ENCODE measurements at places on chromosomes 16 and 17.
A peak's percentile ranks its signal among the peaks of the same experiment; 100 is the strongest.

GRCh38 chr16:50316848-50317630, 50.7 kb downstream of the ADCY7 start:
- no peak for DNase-seq

- DNase-seq = no peak
Measured at GRCh38 chr17:72700226-72700625, 392.3 kb downstream of the SLC39A11 start.

DNA sequence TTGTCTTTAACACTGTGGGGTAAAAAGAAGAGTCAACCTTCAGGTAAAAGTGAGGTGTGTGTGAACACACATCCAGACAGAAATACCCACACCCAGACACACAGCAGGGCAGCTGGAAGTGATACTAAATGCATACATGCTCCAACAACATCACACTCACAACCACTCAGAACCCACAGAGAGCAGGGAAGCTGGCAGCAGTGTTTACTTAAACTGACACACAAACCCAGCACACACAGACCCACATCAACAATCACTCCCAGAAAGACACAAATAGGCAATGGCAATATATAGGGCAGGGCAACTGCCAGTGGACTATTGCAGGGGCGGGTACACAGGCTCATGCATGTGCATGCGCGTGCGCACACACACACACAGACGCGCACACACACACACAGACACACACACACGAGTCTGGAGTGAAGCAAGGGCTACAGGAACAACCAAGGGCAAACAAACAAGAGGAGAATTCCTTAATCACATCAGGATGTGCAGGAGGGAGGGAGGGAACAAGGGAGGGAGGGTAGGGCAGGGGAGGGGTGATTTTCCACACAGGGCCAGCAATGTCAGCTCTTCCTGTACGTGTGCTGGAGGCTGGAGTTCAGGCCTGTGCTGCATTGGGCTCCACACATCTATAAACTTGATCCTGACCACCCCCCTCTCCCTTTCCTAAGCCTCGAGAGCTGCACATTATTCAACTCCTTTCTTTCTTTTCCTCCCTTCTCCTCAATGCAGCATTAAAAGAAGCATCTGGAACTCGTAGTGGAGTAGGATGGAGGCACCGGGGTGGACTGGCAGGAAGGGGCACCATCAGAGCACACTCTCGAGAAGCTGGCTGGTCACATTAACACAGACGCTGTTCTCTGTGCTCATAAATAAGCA, 30.1 kb downstream of the HIC1 start:
- DNase-seq = no peak

DNA sequence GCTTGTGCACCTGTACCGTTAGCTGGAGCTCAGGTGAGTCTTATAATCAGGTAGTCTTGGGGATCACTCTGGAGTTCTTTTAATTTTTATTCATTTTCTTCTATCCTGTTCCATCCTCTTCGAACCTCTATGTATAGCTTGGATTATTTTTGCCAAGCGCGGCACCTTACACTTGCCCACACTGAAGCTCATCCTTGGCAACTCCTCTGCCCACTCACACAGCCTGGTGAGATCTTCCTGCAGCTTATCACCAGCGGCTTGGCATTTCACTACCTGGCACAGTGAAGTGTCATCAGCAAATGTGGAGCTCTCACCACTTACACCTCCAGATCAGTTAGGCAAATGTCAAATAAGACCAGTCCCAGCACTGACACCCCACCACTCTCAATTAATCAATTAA, 116.7 kb downstream of the CACNG3 start:
- DNase-seq = no peak

- no peak for DNase-seq
Measured at GRCh38 chr17:45139533-45139920, 4.0 kb downstream of the ACBD4 start.

DNA sequence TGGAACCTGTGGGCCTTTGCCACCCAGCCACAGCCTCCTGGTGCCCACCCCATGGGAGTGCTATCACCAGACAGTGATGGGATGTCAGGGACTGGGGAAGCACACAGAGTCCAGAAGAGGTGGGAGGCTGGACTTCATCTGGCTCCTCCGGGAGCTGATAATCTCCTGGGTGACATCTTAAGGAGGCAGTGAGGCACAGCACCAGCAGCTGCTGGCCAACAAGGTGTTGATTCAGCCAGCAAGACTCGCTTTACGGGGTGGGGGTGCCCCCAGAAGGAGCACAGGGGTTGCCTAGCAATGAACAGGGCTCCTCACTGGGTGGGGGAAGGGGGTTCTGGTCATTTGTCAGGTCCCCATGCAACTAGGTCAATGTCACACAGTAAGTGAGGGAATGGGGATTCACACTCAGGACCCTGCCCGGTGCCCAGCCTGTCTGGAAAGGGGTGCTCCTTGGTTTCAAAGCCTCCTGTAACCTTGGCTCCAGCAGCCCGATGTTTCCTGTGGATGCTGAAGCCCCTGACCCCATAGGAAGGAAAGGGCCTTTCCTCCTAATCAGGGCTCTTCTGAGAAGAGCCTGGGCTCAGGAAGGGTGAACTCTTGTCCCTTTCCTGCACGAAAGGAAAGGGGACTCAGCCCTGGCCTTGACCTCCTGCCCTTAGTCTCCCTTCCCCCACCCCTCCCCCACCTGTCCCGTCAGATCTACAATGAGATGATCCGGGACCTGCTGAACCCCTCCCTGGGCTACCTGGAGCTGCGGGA, 17.7 kb downstream of the KIF19 start:
- DNase-seq = no peak

GRCh38 chr16:88527186-88527936, 42.8 kb upstream of the ZC3H18 start:
- DNase-seq = peak; percentile 41

DNA sequence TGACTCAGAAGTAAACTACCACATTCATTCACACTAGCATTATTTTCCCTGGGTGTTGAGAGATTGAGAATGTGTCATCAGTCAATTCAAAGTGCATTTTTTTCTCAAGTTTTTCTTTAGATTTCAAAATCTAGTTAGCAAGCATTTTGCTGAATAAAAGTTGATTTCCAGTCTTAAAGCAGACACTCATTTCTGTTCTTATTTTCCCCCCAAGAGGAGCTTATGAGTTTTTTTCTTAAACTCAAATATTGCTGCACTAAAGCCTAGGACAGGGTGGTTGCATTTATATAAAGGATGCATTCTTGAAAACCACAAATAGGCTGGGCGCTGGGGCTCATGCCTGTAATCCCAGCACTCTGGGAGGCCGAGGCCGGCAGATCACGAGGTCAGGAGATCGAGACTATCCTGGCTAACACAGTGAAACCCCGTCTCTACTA, 15.3 kb downstream of the CDH3 start:
- DNase-seq = no peak

DNA sequence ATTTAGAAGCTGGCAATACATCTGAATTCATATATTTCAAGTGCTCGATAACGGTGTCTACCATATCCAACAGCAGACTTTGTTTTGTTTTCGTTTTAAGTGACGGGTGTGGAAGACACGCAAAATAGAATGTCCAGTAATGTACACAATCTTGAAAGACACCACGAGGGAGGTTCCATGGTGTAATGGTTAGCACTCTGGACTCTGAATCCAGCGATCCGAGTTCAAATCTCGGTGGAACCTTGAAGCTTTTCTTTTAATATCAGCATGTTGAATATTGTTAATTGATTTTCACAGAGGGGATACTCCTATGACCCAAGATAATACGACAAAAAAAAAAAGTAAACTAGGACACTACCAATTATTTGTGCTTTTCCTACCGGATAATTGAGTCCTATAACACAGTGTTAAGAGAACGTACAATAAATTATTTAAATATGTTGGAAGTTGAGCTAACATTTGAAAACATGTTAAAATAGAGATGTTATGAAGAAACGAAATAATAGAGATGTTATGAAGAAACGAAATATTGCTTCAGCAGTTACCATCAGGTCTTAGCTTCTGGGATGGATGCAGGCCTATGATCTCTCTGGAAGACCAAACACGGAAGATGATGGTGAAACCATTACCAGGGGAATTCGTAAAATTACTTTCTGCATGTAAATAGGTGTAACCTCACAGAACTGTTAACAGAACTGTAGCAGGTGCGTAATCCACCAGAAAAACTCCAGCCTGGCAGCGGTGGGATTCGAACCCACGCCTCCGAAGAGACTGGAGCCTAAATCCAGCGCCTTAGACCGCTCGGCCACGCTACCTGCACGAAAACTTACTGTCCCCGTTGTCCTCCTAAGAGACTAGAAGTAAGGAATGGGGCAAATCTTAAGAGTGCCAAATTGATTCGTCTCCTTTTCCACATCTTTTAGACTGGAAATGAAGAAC, 1.5 kb upstream of the ALOXE3 start:
- DNase-seq = peak; percentile 54

- DNase-seq = no peak
Measured at GRCh38 chr17:57284984-57285646, 28.8 kb downstream of the MSI2 start.

GRCh38 chr17:49439673-49440571, 25.2 kb upstream of the PHB1 start:
- DNase-seq = no peak

DNA sequence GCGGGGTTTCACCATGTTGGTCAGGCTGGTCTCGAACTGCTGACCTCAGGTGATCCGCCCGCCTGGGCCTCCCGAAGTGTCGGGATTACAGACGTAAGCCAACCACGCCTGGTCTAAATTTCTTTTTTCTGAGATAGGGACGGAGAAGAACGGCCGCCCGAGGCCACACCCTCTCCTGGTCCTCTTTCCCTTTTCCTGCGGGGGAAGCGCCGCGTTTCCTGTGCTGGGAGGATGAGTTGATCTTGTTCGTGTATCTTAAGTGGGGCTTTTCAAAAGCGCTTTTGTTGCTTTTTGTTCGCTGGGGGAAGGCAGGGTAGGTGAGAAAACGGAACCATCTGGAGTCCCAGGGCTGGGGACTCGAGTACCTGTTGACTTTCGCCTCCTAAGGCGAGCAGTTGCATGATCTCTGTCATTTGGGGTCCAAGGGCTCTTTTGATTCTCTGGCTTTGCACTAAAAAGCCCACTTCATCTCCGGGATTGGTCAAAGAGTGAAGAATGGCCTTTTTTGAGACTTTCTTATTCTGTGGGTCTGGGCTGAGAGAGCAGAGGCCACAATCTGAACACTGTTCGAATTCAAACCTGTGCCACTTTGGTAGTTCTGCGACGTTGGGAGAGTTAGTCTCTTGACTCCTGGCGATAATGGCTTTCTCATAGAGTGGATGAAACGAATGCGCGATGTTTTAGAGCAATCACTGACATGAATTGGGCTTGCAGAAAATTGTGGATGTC, 1.3 kb downstream of the FUS start:
- DNase-seq = no peak

DNA sequence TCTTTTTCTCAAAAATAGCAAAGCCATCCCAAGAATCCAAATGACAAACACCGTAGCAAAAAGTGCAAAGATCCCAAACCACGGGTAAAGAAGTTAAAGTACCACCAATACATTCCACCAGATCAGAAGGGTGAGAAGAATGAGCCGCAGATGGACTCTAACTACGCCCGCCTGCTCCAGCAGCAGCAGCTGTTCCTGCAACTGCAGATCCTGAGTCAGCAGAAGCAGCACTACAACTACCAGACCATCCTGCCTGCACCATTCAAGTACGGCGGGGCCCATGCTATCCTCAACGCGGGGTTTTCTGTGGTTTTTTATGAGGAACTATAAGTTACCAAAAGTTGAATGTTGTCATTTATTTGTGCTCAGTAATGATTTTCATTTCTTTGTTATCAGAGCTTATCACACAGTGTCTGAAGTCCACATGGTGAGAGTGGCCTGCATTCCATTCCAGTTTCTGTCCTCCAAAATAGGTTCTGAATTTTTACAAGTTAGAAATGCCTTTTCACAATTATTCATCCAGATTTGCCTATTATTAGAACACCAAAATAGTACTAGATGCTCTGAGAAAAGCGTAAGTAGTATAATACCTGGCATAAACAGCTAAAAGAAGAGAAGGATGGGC, 169.2 kb downstream of the MRTFB start:
- no peak for DNase-seq

DNA sequence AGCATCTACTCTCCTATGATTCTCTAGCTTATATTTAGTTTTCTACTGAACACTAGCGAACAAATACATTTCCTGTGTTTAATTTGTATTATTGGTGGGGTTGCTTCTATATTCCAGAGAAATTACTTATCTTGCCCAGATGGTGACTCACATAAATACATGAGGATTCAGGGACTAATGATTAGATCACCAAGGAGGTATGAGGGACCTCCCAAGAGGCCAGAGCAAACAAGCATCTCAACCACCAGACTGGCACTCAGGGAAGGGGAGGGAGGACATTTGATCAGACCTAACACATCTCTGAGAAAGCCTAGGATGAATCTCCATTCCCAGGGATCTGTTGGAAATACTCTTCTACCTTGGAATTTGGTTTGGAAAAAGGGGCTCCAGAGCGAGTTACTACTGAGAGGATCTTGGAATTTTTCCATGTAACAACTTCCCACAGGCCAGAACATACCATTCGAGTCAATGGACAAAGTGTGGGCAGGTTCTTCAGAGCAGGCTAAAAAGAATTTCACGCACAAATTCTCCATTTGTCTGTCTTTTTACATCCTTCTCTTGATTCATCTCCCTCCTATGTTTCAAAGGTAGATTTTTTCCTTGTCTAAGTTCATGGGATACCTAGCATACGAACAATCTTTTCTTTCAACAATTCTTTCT, 262.6 kb upstream of the MYOCD start:
- no peak for DNase-seq

- DNase-seq = no peak
Measured at GRCh38 chr17:47905221-47905733, 9.2 kb downstream of the SP2 start.

- peak; percentile 52 for DNase-seq
Measured at GRCh38 chr16:88634141-88634993, 4.0 kb upstream of the IL17C start.

- no peak for DNase-seq
Measured at GRCh38 chr16:52050418-52050817, 496.5 kb downstream of the TOX3 start.

GRCh38 chr16:19066988-19067348, 446 bp upstream of the COQ7 start:
- DNase-seq = no peak

GRCh38 chr17:48998587-48999440, 1.6 kb downstream of the IGF2BP1 start:
- DNase-seq = no peak

- DNase-seq = no peak
Measured at GRCh38 chr16:81181013-81181720, 57.3 kb upstream of the BCO1 start.

GRCh38 chr17:61106354-61106753, 293.3 kb upstream of the TBX2 start:
- no peak for DNase-seq

DNA sequence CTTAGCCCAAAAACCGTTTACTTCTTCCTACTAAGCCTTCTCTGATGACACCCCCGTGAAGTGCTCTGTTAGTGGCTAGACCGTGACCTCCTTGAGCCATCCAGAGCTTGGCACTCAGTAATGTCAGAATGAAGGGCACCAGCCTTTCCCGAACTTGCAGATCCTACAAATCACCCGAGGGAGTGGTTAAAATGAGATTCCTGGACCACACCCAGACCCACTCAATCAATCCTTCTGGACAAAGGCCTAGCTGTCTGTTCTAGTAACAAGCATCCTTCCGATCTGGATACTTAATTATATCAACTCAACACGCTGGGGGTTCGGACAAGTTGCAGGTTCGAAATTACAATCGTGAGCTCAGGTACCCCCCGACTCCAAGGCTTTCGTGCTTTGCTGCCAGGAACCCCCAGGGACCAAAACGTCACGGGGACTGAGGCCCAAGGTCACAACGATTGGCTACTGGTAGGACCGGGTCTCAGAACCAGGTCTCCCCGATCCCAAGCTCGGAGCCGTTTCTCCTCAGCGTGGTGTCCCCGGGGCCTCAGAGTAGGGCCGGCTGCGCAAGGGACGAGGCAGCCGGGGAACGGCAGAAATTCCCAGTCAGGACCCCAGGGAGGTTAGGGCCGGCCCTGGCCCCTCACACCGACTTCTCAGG, 527 bp downstream of the CIAPIN1 start:
- DNase-seq = peak; percentile 1

Data from activated T-helper 1 cell treated with Interleukin-2 at 50 U/mL for 16 hours (primary cell).